ENCODE measurements at places on chromosomes 13 and 19.

DNA sequence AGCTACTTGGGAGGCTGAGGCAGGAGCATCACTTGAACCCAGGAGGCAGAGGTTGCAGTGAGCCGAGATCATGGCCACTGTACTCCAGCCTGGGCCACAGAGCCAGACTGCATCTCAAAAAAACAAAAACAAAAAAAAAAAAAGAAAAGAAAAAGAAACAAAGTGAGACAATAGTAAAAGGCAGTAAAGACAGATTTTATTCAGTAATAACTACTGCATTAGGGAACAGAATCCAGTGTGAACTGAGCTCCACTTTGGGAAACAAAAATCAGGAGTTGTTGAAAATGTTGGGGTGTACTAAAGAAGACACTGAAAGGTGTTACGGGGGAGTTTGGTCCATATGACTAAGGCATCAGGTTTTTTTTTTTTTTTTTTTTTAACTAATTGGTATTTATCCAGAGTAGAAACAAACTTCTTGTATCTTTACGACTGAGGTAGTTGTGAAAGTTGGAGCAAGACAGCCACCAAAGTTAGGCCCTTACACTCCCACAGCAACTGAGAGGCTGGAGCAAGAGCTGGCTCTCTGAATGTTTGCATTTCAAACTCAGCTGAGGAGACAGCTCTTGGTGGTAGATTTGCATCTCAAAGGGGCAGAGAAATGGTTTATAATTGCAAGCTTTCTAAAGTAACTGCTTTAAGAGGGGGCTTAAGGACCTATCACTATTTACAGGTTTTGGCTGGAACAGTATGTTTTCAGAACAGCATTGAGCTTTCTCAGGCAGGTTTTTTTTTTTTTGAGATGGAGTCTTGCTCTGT is 24.2 kb downstream of the ZNF607 start:
- no peak for DNase-seq

- no peak for DNase-seq
Observed at GRCh38 chr13:103184413-103184812, 118.2 kb upstream of the SLC10A2 start.

GRCh38 chr13:91347996-91348905 is 764 bp downstream of the MIR17HG start:
- peak; percentile 35 for DNase-seq

DNA sequence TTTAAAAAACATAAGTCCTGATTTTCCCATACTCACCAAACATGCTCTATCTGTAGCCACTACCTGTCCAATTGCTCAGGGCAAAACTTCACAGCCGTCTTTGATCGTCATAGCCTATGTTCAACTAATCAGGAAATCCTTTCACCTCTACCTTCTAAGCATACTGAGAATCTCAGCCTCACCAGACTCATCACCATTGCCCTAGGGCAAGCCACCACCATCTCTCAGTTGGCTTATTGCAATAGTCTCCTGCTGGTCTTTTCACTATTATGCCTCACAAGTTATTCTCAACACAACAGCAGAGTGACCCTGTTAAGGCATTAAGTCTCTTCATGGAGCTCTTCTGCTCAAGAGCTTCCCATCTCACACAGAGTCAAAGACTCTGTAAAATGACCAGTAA is 260.4 kb upstream of the MAB21L1 start:
- no peak for DNase-seq

DNA sequence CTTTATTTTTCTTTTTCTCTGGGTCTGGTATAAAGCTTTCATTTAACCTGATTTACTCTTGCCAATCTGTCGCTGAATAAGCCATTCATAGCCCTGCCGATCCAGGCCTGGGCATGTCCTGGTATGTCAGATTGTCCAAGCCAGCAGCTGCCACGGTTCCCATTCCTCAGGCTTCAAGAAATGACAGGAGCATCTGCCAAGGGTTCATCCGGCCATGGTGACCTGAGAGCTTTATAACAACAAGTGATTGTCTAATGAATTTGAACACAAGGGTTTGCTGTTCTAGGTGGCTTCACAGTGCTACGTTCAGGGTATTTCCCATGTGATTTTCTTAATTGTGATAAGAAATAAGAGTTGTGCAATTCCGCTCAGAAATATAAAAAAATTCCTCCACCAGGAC is 20.0 kb downstream of the PNMA8A start:
- no peak for DNase-seq

DNA sequence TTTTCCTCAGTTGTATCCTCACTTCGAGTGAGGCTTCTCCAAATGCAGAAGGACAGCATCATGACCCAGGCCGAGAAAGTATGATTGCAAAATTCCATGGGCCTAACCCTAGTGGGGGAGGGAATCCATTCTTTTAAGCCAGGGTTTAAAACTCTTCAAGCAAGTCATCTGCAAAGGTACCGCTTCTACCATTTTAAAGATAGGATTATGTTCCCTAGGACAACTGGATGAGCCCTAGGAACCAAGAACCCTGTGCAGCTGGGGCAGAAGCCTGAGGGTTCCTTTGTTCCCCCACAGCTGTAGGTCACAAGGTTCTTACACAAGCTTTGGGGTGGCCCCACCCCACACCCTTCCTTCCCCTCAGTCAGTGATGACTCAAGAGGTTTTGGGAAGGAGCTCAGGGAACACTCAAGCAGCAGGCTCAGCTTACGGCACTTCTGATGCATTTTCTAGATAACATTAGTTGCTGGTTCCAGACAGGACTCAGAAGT is 13.5 kb downstream of the ARL11 start:
- no peak for DNase-seq

DNA sequence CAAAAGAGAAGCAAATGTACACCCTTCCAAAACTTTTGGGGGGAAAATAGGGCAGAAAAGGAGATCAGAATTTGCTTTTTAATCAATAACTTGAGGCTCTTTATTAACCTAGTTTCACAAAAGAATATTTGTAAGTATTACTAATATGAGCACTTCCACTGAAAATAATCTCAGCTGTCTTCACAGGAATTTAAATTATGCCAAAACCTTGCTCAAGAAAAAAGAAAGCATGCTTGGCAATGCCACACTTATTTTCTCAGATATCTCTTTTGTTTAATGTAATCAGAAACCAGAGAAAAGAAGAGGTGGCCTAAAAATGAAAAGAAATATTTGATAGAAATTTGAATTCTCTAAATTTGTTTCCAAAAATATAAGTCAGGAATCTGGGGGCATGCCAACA is 234.9 kb upstream of the GPC6 start:
- no peak for DNase-seq

- DNase-seq: no peak
Observed at GRCh38 chr13:78601874-78602560, 1.3 kb downstream of the POU4F1 start.

DNA sequence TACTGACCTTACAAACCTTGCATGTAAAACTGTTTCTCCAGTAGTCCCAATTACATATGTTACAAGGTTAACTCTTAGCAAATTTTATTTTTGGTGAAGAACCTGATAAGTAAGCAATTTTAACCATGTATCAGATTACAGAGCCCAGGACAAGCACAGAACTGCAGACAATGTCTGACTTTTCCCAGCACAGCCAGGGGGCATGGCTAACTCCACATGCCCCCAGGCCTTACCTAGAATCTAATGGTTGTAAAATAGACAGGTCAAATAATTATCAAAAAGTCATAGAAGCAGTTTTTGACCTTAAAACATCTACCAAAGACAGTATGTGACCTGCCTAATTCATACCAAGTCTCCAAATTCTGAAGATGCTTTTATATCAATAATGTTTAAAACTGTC is 364.1 kb downstream of the FOXO1 start:
- DNase-seq: no peak

GRCh38 chr13:73230716-73231115 is 171.9 kb downstream of the KLF5 start:
- no peak for DNase-seq

GRCh38 chr19:15922021-15922420 is 12.3 kb downstream of the CYP4F11 start:
- DNase-seq: no peak

DNA sequence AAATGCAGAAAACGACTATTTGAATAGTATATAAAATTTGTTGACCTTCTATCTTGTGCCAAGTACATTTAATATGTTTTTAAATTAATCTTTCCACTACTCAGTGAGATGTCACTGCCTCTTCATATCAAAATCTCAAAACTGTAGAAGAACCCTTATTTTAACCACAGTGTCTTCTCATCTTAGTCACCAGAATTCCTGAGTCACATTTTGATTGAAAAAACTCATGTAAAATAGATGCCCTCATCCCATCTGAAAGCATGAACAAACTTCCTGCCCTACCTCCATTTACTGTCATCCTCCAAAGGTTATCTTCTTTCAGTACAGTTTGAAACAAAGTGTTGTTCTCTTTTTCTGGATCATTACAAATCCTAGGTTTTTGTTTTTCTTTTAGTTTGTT is 1215.4 kb downstream of the PCDH9 start:
- DNase-seq: peak; percentile 31

DNA sequence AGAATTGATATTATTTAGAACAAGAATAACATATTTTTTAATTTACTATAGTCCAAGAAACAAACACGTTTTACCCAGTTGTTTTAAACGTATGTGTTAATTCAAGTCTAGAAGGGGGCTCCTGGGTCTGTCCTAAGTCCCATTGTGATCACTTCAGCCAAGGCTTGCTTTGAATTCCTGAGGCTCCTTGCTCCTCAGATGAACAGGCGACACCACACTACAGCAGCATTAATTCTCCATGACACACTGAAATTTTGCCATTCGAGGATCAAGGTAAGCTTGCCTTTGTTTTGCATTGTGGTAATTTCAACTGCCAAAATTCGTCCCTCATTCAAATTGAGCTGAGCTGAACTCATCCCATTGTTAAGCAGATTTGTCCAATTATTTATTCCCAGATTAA is 1442.6 kb downstream of the SLITRK5 start:
- no peak for DNase-seq

- peak; percentile 60 for DNase-seq
Observed at GRCh38 chr13:47117268-47117667, 220.4 kb upstream of the HTR2A start.

DNA sequence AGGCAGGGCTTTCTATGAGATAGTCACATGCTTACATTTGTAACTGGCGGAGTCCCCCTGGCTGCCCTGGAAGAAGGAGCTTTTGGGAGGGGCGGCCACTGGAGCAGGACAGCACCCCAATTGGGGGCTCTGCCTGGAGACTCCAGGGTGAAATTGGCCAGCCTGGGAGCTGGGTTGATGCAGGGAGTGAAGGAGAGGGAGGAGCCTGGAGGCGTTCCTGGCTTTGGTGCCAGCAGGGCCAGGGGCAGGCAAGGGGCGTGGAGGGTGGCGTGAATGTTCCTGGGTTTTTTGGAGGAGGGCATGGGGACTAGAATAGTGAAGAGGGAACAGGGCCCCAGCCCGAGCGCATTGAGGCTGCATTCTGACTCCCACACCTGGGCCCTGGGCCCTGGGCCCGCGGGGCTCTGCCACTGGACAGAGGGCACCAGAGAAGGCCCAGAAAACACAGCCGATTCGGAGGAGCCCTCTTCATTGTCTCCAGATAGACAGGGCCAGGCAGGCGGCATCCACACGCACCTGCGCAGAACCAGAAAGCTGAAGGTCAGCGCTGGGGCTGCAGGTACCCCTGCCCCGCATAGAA is 29.5 kb downstream of the COMP start:
- DNase-seq: no peak

- DNase-seq: no peak
Observed at GRCh38 chr19:30479231-30479630, 107.0 kb downstream of the ZNF536 start.

DNA sequence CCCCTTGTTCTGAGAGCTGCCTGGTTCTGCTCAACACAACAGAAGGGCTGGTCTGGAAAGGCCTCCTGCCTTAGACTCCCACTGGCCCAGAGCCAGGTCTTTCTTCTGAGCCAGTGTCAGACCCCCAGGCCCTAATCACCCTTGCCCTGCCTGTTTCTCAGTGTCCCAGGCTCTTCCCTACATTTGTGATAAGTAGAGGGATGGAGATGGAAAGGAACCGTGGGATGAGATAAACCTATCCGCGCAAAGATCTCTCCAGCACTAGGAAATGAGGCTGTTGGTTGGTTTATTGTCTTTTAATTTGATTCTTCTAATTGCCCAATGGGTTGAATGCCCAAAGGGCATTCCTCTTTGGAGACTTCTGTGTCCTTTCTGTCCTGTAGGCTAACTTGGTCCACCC is 470.0 kb downstream of the TSHZ3 start:
- DNase-seq: no peak

GRCh38 chr13:103883164-103883563 is 816.9 kb upstream of the SLC10A2 start:
- peak; percentile 99 for DNase-seq

DNA sequence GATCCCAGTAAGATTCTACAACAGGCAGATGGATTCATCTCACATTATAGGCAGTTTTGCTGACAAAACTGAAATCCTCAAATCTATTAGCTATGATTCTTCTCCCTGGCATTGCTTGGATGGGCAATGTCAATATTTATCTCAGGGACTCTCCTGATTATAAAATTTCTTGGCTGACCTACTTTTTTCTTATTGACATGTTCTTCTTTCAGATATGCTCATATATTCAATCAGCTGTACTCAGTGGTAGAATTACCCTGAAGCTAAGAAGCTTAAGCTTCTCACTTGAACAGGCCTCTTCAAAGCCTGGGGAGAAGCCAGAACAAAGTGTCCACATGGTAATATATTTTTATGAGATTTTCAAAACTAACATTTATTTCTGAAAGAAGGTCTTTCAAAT is 513.6 kb downstream of the PCDH9 start:
- no peak for DNase-seq

DNA sequence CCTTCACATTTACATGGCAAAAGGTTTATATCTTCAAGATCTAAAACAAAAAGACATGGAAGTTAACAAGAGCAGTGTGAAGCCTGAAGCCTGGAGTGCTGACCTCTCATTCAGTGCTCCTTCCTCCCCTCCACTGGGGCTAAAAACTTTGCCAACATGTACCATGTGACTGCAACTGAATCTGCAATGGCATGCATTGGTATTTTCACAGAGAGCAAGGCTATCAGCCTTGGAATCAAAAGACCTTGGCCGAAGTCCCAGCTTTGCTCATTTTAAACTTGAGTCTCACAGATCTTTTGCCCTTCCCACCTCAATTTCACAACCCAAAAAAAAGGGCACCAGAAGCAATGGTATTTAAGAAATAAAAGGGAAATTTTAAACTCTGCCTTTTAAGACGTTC is 325.1 kb downstream of the DCT start:
- peak; percentile 2 for DNase-seq

GRCh38 chr13:45781553-45782326 is 69.8 kb downstream of the SIAH3 start:
- DNase-seq: peak; percentile 73

DNA sequence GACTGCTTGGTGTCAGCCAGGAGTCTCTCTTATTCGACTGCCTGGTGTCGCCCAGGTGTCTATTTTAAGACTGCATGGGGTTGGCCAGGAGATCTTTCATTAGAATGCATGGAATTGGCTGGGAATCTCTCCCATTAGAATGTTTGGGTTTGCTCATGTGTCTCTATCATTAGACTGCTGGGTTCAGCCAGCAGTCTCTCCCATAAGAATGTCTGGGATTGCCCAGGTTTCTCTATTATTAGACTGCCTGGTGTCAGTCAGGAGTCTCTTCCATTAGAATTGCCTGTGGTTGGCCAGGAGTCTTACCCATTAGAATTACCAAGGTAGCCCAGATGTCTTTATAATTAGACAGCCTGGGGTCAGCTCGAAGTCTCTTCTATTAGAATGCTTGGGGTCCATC is 1496.0 kb downstream of the UQCRFS1 start:
- DNase-seq: no peak

Data from kidney tubule cell (primary cell).